Hindlimb muscle (tissue), 1 donor: ENCODE measurements at places on chromosomes 5 and 9.
A peak's percentile ranks its signal among the peaks of the same experiment; 100 is the strongest.

DNA sequence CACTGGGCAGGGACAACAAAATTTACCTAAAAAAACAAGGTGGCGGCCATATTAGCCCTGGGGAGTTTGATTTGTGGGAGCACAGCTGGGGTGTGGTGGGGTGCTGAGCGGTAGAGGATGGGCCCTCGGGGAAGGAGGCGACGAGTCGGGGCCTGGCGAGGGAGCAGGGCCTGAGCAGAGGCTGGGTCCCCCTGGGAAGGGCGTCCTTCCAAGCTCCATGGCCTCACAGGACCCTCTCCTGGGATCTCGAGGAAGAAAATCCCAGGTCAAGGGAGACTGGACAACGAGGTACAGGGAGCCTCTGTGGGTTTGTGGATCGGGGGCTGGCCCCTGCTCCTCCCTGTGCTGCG, 165.5 kb downstream of the CACNA1B start:
- DNase-seq = no peak

- DNase-seq = no peak
Measured at GRCh38 chr9:69931340-69931739, 110.7 kb downstream of the CFAP95 start.

DNA sequence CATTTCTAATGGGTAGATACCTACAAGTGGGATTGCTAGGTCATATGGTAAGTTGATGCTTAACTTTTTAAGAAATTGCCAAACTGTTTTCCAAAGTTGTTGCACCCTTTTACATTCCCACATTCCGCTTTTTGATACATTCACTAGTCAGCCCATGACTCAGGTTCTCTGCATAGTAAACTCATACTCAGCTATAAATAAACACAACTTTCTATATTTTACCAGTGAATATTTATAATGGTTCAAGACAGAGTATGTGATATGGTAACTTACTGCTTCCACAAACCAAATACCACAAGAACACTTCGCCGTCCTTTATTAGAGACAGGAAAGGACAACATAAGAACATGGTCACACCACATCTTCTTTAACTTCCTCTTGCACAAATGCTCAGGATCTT, 54.0 kb downstream of the PLPP1 start:
- no peak for DNase-seq

- peak; percentile 8 for DNase-seq
Measured at GRCh38 chr5:1800472-1801221, 560 bp upstream of the NDUFS6 start.

- no peak for DNase-seq
Measured at GRCh38 chr5:173830421-173830820, 57.7 kb upstream of the CPEB4 start.

GRCh38 chr9:74117731-74118130, 379.4 kb upstream of the RORB start:
- DNase-seq = no peak

- no peak for DNase-seq
Measured at GRCh38 chr5:138233280-138233679, 20.2 kb upstream of the CDC23 start.

DNA sequence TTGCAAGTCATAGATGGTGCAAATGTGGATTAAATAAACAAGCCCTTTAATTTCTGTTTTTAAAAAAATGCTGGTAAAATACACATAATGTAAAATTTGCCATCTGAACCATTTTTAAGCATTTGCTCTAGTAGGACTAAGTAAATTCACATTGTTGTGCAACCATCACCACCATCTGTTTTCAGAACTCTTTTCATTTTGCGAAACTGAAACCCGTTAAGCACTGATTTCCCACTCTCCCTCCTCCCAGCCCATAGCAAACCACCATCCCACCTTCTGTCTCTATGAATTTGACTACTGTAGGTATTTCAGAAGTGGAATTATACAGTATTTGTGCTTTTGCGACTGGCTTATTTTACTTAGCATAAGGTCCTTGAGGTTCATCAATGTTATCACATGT, 103.3 kb upstream of the CNTLN start:
- DNase-seq = no peak
